ENCODE measurements at places on chromosomes 2 and 18.
A peak's percentile ranks its signal among the peaks of the same experiment; 100 is the strongest.

DNA sequence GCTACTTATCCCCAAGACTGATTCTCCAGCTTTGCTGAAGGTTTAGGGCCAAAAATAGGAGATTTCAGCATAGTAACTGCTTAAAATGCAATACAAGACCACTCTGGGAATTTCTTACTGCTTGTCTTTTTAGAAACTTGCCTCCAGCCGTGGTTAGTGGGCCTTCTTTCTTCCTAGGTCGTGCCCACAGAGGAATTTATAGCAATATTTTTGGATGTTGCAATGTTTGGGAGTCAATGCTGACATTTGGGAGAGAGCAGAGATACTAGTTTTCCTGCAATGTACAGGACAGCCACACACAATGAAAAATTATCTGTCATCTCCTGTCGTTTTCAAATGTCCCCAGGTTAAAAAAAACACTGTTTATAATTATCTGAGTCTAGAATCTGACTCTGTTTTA is 25.6 kb upstream of the CERS6 start:
- no peak for DNase-seq

DNA sequence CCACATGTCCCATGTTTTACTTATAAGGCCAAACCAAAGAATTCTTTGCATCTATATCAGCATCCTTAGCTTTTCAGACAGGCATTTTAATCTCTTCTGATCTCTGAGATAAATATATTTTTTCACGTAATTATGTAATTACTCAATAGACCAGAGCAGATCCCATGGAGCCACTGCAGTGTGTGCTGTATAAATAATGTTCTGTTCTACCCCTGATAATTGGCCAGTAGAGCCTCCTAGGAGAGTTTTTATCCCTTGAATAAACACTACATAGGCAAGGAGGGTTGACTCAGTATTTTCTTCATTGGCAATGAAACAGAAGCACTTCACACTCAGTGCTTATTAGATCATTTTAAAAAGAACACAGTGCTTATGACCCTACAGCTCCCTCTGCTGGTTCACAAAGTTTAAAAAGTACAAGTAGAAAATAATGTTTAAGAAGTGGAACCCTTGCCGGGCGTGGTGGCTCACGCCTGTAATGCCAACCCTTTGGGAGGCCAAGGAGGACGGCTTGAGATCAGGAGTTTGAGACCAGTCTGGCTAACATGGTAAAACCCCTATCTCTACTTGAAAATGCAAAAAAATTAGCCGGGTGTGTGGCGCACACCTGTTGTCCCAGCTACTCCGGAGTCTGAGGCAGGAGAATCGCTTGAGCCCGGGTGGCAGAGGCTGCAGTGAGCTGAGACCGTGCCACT is 91.9 kb downstream of the PPP1R1C start:
- DNase-seq, result peak; percentile 19

- no peak for DNase-seq
Observed at GRCh38 chr2:56589835-56590234, 406.0 kb downstream of the CCDC85A start.

DNA sequence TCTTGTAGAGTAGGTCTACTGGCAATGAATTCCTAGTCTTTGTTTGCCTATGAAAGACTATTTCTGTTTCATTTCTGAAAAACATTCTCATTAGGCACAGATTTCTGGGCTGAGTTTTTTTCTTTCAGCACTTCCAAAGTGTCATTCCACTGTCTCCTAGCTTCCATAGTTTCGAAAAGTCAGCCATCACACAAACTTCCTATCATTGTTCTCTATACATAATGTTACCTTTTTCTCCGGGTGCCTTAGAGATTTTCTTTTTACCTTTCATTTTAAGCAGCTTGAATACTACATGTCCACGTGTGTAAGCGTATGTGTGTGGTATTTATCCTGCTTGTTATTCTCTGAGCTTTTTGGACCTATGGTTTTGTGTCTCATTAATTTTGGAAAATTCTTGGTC is 55.7 kb downstream of the OLA1 start:
- no peak for DNase-seq

DNA sequence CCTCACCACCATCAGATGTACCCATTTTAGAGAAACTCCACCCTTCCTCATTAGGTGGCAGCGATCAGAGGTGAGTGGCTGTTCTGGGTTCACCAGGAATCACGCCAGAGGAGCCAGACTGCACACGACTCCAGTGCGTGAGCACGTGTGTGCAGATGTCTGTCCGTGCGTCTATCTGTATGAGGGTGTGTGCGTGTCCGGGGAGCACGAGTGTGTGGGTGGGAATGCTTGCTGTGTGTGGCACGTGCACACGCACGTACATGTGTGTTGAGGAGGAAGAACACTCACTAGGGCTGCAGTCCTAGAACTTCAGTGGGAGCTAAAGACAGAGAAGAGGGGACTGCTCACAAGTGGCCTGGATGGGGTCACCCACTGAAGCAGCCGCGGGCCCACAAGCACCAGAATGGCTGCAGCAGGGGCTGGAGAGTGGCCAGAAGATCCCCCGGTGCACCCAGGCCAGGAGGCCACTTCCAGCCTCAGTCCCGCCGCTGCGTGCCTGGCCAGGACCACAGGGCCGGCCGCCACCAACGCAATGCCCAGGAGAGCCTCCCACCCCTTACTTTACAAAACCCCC is 13.9 kb downstream of the HDAC4 start:
- no peak for DNase-seq

- no peak for DNase-seq
Observed at GRCh38 chr18:26422472-26423162, 125.7 kb downstream of the KCTD1 start.

- DNase-seq, result no peak
Observed at GRCh38 chr2:101828673-101829334, 131.3 kb downstream of the MAP4K4 start.

- no peak for DNase-seq
Observed at GRCh38 chr2:140496714-140497113, 1634.1 kb downstream of the LRP1B start.

GRCh38 chr2:202114291-202114690 is 41.2 kb downstream of the KIAA2012 start:
- DNase-seq, result no peak

DNA sequence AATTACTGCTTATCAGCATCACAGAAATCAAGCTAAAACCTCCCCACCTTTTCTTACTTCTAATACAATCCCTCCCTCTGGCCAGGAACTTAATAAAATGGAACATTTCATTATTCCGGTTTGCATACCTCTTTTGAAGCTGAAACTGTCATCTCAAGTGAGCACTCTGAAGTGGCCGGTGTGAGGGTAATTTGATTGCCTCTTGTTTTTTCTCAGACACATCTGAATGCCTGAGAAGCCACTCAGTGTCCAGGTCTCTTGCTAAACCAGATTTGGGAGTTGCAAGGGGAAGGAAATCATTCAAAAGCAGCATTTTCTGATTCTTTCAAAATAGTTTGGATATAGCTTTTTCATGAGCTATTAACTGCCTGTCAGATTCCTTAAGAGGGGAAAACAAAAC is 190.3 kb downstream of the C1D start:
- DNase-seq, result no peak

- no peak for DNase-seq
Observed at GRCh38 chr2:239714116-239714515, 311.0 kb downstream of the NDUFA10 start.

DNA sequence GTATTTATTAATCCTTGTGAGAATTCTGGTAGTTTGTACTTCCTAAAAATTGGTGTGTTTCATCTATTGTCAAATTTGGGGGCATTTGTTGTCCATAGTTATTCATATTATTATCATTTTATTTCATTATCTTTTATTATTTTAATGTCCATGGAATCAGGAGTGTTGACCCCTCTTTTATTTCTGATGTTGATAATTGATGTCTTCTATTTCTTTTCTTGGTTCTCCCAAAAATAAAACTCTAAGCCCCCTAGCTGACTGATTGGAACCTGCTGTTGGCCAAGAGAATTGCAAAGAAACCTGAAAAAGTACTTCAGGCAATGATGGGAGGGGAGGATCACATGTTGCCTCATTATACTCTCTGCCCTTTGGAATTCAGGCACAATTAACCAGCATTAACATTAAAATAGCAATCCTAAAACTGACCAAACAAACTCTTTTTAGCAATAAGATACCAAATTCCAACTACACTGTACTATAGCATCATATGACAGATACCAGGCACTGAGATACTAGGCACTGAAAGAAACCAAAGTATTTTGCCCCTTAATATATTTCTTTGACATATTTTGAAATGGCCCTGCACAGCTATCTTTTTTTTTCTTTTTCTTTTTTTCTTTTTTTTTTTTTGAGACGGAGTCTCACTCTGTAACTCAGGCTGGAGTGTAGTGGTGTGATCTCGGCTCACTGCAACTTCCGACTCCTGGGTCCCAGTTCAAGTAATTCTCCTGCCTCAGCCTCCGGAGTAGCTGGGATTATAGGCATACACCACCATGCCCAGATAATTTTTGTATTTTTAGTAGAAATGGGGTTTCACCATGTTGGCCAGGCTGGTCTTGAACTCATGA is 1097.2 kb upstream of the CNTNAP5 start:
- DNase-seq, result no peak

GRCh38 chr18:34858188-34858587 is 148.1 kb downstream of the DTNA start:
- DNase-seq, result no peak

DNA sequence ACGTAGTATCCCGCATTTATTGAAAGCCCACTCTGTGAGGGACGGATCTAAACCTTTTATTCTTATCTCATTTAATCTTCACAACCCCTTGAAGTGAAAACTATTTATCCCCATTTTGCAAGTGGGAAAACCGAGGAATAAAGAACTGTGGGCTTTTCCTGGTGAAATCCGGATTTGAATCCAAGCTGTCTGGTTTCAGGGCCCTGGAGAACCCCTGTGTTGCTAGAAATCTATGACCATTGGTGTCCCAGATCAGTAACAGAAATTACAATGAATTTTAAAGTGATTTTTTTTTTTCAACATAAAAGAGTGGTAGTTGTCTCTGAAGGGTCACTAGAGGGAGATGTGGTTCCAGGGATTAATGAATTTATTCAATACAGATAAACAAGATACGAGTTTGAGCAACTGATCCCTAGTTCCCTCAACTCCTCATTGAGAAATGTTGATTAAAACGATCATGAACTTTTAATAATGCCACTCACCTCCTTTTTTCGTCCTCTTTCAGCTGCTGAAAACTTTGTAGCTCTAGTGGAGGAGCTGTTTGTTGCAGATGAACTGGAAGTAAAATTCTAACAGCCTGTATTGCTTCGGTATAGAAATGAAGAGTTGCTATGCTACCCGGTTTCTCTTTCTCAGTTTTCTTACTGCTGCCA is 940 bp downstream of the XRCC5 start:
- peak; percentile 34 for DNase-seq

DNA sequence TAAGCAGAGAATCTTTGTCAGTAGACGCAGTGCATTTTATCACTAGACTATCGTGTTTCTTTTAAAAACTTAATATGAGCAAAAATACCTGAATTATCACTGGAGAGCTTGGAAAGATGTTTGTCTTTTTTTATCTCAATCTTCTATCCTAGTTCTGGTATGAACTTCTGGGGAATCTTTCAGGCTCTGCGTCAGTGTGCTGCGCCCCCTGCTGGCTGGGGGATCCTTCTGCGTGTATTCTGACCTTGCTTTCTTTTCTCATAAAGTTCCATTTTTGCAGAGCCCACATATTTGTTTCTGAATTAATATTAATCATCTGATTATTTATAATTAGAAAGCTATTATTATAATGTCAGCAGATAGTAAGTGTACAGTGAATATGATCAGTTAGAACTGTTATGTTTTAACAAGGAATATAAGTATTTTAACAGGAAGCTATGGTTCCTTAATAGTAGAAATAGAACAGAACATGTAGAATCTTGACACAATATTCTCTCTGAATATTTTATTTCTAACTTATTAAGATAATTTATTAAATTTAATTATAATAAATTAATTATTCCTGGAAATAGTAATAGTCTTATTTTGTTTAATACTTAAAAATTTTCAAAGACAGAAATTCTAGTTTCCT is 945.0 kb upstream of the CRIM1 start:
- peak; percentile 25 for DNase-seq

- DNase-seq, result no peak
Observed at GRCh38 chr2:180177534-180177933, 170.4 kb upstream of the CWC22 start.

DNA sequence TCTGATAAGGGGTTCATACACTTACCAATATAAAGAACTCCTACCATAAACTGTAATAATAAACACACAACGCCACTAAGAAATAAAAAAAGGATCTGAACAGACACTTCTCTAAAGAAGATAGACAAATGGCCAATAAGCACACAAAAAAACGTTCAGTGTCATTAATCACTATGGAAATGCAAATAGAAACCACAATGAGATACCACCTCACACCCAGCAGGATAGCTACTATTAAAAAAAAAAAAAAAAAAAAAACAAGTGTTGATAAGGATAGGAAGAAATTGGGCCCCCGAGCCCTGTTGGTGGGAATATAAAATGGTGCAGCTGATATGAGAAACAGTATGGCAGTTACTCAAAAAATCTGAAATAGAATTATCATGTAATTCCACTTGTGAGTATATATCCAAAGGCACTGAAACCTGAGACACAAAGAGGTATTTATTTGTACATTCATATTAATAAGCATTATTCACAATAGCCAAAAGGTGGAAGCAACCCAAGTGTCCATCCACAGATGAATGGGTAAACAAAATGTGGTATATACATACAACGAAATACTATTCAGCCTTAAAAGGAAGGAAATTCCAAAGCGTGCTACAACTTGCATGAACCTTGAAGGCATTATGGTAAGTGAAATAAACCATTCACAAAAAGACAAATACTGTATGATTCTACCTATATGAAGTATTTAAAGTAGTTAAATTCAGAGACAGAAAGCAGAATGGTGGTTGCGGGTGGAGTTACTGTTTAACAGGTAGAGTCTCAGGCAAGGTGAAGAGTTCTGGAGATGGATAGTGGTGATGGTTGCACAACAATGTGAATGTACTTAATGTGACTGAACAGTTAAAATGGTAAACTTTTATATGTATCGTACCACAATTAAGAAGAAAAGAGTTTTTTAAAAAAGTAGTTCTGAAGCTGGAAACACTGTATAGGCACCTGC is 17.9 kb downstream of the REV1 start:
- no peak for DNase-seq

DNA sequence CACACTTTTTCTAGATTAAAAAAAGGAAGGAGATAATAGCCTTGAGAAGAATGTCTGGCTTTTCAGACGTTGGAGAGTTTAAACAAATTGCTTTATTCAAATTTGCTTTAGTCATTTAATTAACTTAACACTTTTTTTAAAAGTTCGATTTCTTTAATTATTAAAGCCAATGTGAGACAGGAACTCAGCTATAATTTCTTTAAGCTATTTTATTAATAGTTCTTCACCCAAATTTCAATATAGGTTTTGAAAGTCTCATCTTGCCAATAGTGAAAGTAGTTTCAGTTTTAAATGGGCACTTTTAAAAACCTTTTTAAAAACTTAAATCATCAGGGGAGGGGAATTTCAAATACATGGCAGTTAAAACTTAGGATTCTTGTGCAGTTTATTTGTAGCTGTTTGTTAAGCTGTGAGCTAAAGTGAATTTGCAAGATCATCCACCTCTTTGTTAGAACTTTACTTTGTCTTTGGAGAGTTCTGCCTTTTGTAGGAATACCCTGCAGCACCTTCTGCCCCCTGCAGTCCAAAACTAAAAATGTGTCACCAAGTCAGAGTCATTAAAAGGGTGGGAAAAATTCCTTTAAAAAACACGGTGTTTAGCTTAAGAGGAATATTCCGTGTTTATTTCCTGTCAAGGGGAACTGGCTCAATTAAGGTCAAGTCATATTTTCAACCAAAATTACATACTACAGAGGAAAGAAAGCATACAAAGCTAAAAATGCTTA is 4.6 kb downstream of the TGIF1 start:
- peak; percentile 64 for DNase-seq

GRCh38 chr18:43279015-43279744 is 1.9 kb upstream of the SYT4 start:
- no peak for DNase-seq

- no peak for DNase-seq
Observed at GRCh38 chr18:21456428-21457178, 143.9 kb downstream of the ESCO1 start.

GRCh38 chr2:209591021-209591420 is 167.2 kb downstream of the MAP2 start:
- no peak for DNase-seq

Measured in CD4-positive, alpha-beta T cell treated with Interleukin-12 subunit alpha and Interleukin-12 subunit beta, for 1 hour (primary cell).